CD4-positive, CD25-positive, alpha-beta regulatory T cell (primary cell): ENCODE measurements at places on chromosomes 2 and 18. TPM values are rescaled to one million over a fixed set of nuclear protein-coding genes. Genes with fewer than 3 reads are reported as not detected.

The KCNG2 gene
- total RNA-seq, result not detected

The ANTXR1 gene
- not detected for total RNA-seq

The CHRNG gene
- not detected for total RNA-seq

The ONECUT2 gene
- not detected for total RNA-seq

The CCDC121 gene
- 0.79 TPM for total RNA-seq

The ACTR2 gene
- total RNA-seq, result 275 TPM

The GAREM1 gene
- total RNA-seq, result 0.05 TPM

The MERTK gene
- total RNA-seq, result 0.20 TPM

The RAB31 gene
- total RNA-seq, result 5.8 TPM

- DNase-seq, result no peak
Observed at GRCh38 chr2:203584784-203585183, 49.7 kb upstream of the RAPH1 start.

- no peak for DNase-seq
Observed at GRCh38 chr18:76064998-76065397, 430.0 kb downstream of the ZNF516 start.

- DNase-seq, result no peak
Observed at GRCh38 chr2:145748927-145749326, 1229.0 kb upstream of the ZEB2 start.

DNA sequence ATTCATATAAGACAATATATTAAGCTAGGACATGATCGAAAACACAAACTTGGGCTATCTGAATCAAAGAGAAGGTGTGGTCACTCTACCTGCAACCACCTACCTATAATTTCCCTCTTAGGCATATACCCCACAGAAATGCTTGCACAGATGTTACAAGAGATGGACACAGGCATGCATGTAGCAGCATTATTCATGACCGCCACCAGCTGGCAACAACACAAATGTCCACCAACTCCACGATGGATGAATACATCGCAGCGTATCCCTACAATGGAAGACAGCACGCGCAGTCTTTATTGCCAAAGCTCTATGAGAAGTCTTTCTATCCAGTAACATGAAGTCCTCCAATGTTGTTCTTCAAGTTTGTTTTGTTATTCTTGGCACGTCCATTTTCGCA lies 90.8 kb downstream of the ARL4C start:
- no peak for DNase-seq

- no peak for DNase-seq
Observed at GRCh38 chr2:197001921-197002320, 75.4 kb upstream of the PGAP1 start.

- DNase-seq, result no peak
Observed at GRCh38 chr2:188119112-188119838, 172.4 kb upstream of the GULP1 start.

GRCh38 chr18:78641689-78642231 lies 337.9 kb upstream of the SALL3 start:
- no peak for DNase-seq

DNA sequence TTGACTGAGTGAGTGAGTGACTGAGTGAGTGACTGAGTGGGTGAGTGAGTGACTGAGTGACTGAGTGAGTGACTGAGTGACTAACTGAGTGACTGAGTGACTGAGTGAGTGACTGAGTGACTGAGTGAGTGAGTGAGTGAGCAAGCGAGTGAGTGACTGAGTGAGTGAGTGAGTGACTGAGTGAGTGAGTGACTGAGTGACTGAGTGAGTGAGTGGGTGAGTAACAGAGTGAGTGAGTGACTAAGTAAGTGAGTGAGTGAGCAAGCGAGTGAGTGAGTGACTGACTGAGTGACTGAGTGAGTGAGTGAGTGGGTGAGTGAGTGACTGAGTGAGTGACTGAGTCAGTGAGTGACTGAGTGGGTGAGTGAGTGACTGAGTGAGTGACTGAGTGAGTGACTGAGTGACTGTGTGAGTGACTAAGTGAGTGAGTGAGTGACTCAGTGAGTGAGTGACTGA lies 11.9 kb downstream of the MAL start:
- no peak for DNase-seq

- DNase-seq, result no peak
Observed at GRCh38 chr2:238016526-238016925, 44.3 kb upstream of the SCLY start.

GRCh38 chr2:217413193-217413592 lies 553.3 kb upstream of the TNP1 start:
- no peak for DNase-seq

- DNase-seq, result no peak
Observed at GRCh38 chr2:210132239-210132638, 39.0 kb downstream of the KANSL1L start.

GRCh38 chr2:207112383-207112782 lies 53.4 kb downstream of the KLF7 start:
- DNase-seq, result no peak

DNA sequence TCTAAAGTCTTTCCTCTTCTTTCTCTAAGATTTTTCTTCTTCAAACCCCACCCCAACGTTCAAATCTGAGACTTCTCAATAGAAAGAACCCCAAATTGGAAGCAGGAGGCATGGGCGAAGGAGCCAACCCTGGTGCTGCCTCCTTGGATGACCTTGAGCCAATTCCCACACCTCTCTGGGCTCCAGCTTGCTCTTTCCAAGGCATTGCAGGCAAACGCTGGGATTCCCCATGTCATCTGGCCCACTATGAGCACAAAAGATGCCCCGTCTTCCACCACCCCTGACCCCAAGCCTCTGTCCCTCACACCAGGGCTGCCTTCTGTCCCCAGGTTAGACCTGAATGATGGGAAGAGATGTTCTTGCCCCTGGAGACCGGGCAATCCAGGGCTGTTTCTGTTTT lies 57.0 kb downstream of the TTC32 start:
- DNase-seq, result no peak

DNA sequence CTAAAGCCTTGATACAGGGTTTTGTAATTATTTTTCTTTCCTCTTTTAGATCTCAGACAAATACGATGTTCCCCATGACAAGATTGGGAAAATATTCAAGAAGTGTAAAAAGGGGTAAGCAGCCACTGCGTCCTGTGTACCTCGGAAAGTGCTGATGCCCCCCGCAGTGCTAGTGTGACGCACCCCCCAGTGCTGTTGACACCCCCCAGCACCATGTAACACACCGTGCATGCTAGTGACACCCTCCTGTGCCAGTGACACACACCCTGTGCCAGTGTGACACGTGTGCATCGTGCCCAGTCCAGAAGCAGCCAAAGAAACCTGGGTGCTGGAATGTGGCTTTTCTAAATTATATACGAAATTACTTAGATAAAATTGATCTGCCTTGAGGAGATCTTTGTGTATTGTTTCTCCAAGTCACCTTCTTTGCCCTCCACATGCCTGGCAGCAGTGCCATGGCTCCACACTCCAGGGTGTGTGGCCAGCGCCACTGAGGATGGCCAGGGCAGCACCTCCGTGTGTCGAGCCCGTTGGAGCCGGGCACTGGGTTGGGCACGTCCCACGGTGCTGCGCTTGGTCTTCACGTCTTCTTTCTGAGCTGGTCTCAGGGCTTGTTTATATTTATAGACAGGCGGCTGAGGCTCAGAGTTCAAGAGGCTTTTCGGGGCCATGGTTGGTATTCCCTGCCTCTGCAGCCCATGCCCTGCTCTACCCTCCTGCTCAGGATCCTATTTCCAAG lies 44.3 kb upstream of the KLF11 start:
- no peak for DNase-seq

DNA sequence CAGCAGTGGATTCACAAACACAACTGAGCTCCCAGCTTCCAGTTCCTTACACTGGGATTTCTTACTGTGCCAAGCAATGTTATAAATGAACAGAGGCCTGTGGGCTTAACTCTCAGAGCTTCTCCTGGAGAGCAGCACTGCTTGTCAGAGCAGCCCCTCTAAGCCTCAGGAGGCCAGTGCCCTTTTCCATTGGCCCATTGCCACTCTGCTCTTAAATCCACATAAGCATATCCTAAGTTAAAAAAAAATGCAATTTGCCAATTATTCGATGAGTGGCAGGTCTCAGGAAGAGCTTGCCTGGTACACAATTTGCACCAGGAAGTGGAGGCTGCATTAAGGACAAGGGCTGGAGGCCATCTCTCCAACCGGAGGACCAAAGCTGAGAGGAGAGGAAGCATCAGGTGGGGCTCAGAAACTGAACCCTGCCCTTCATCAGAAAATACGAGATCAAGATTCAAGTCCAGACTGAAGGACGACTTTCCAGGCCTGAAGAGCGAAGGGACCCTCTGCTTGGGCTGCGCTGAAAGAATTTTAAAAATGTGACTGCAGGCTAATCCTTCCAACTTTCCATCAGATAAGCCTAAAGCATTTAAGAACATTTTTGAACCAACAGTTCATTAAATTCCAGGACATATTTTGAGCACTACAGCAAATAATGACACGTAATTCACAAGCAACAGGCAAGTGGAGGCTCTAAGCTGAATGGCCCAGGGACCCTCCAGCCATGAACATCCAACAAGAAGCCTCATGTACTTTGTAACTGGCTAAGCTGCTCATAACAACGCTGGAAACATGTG lies 28.4 kb upstream of the PXDN start:
- DNase-seq, result no peak

DNA sequence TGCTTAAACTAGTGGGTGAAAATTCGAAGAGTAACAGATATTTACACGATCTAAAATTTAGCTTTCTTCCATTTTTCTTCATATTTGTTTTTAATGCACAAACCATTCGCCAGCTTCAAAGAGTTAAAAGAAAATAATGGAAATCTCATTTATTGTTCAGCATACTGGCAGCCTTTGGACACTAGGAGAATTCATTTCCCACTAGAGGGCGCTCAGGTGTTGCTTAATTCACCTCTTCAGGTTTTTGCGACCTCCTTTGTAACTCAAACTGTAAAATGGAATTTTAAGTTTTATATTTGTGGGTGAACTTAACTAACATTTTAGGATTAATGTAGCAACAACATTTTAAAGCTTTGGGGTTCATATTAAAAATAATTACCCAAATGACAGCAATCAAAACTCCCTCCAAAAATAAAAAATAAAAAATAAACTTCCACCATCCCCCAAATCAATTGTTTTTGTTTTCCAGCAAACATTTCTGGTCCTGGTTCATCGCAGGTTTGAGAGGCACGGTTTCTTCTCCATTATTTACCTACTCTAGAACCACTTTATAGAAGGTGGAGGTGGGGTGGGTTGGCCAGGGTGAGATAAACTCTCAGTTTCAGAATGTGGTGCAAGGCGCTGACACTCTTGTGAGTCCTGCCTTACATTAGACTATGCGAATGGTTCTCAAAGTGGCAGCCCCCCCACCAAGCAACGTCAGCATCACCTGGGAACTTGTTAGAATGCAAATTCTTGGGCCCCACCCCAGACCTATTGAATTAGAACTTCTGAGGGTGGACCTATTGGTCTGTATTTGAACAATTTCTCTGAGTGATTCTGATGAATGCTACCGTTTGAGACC lies 24.7 kb upstream of the PNPT1 start:
- peak; percentile 55 for DNase-seq

DNA sequence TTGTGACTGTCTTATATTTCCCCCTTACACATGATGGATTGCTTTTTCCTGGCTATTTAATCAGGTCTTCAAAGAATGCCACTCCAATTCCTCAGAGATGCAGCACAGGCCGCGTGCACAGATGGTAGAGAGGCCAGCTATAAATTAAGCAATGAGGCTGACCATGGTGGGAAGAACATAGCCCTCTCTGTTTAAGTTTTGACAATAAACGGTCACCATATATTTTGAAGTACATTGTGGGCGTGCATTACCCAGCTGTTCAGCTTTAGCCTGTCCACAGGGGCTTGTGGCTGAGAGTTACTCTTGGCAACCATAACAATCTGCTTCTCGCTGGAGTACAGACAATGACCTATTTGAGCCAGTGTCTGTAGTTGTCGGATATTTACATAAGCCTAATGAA lies 730.8 kb downstream of the DCC start:
- DNase-seq, result no peak

DNA sequence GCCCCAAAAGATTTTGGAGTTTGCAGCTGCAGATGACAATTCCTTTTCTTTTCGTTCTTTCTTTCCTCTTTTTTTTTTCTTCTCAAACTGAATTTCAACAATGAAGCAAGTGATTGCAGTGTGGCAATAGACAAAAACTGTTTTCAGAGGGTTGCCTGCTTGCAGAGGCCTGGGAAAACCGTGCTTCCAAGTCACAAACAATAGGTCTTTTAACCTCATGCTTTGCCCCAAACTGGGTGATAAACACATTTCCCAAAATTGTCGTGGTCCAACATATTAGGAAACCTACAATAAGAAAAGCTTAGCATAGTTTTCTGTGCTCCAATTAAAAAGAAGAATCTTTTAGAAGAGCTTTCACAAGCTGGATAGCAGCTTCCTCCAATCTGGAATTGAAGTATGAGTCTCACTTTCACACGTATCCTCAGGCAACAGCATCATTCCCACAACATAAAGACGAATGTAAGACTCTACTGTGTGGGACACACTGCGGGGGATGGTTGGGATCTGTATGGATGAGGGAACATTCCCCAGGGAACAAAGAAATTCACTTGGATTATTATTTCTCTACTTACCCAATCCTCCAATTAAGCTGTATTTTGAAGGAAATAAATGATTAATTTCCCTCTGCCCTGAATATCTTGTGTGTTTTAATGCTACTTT lies 656.1 kb downstream of the RNF144A start:
- no peak for DNase-seq

DNA sequence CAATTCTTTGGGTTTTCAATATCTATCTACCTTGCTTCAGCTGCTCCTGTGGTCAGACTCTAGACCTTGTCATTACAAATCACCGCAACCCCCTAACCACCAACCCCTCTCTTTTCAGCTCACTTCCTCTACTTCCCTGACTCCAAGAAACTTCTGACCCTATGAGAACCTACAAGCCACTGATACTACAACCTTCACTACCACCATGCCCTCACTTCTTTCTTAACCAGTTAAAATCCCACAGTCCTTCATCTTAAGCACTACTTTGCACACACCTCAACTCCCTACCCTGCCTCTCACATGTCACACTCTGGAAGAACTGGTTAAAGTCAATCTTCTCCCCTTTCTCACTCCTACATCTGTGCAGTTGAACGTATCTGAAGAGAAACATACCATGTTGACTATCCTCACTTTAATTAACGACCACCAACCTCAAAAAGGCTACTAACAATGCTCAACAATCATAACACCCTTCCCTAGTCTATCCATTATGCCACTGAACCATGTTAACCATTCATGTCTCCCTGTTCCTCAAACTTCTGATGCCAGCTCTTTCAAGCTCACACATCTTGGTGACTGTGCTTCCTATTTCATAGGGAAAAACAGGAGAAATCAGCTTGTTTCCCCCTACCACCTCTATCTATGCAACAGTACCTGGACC lies 12.6 kb downstream of the EIF2AK3 start:
- DNase-seq, result no peak

- no peak for DNase-seq
Observed at GRCh38 chr2:32825291-32825712, 121.5 kb upstream of the LTBP1 start.

GRCh38 chr2:39175026-39175812 lies 54.4 kb upstream of the SOS1 start:
- no peak for DNase-seq
